ENCODE measurements at places on chromosomes 7 and 10.

GRCh38 chr10:92562424-92562823 lies 11.5 kb downstream of the IDE start:
- no peak for DNase-seq

DNA sequence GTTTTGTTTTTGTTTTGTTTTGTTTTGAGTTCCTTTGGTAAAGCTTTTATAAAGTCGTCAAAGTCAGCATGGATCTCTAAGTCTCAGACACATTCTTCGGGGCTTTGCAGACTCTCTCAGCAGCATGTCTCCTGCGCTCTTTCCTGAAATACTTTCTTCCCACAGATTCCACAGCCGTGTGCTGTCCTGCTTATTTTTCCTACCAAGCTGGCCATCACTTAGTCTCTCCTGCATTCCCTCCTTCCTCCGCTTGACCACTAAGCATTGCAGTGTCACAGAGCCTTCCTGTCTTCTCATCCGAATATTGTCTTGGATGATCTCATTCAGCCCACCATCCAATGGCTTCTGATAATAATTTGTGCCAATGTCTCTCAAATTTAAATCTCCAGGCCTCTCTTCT lies 434.3 kb upstream of the C7orf33 start:
- no peak for DNase-seq

GRCh38 chr10:62062752-62063512 lies 161.4 kb downstream of the ARID5B start:
- no peak for DNase-seq

DNA sequence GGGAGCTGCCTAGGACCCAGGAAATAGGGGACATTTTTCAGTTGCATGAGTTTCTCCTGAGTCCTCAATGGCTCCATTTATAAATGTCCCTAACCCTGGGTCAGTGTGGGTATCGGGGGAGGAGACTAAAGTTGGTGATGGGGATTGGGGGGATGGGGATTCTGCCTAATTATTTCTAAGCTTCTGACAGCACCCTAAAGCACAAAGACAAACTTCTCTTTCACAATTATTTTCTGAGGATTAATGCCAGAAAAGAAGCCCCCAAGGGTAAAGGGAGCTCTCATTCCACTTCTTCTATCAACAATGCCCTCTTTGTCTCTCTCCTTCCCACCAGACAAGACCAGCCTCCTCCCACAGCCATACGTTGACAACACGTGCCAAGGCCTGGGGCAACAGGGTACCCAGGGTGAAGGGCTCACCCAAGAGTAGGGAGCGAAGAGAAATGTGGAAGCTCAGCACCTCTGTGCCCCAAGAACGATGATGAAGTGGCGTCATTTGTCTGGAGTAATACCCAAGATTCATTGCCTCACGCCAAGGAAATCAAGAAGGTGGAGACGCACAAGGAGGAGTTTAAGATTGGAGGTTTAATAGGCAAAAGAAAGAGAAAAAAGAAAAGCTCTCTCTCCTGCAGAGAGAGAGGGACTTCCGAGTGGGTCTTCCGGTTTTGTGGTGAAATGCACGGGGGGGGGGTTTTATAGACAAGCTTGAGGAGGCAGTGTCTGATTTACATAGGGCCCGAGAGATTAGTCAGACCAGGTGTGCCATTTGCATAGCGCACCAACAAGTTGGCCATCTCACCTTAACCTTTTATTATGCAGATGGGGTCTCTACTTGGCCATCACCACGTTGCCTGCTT lies 14.4 kb upstream of the GJC3 start:
- no peak for DNase-seq

DNA sequence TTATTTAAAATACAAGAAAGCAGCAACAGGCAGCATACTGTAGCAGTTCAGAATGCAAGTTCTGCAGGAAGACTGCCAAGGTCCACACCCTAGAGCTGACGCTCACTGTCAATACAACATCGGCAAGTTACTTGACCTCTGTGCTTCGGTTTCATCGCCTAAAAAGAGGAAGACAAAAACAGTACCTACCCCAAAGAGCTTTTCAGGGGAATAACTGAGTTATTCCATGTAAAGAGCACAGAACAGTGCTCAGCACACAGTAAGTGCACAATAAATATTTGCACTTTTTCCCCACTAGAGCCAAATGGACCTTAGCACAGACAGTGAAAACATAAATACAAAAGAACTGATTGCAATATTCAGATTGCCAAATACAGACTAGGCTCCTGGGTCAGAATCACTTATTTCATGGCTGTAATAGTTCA lies 88.6 kb downstream of the USP6NL start:
- DNase-seq = no peak

DNA sequence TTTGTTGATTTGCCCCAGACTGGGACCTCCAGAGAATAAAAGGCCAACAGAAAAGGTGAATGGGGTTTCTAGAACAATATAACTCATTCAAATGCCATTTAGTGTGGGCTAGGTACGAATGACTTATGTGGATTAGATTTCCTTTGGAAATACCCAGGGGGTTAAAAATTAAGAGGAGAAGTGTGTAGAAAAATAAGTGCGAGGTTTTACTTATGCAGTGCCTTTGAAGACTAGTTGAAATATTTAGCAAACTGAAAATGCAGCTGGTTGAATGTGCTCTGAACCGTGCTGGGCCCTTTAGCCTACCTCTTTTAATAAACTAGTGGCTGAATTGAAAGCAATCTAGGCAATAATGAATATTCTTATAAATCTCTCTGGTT lies 180.6 kb downstream of the LRMDA start:
- peak; percentile 21 for DNase-seq

- no peak for DNase-seq
Observed at GRCh38 chr7:70779321-70779720, 352.6 kb upstream of the GALNT17 start.

- no peak for DNase-seq
Observed at GRCh38 chr10:132374176-132374575, 22.8 kb upstream of the PWWP2B start.

DNA sequence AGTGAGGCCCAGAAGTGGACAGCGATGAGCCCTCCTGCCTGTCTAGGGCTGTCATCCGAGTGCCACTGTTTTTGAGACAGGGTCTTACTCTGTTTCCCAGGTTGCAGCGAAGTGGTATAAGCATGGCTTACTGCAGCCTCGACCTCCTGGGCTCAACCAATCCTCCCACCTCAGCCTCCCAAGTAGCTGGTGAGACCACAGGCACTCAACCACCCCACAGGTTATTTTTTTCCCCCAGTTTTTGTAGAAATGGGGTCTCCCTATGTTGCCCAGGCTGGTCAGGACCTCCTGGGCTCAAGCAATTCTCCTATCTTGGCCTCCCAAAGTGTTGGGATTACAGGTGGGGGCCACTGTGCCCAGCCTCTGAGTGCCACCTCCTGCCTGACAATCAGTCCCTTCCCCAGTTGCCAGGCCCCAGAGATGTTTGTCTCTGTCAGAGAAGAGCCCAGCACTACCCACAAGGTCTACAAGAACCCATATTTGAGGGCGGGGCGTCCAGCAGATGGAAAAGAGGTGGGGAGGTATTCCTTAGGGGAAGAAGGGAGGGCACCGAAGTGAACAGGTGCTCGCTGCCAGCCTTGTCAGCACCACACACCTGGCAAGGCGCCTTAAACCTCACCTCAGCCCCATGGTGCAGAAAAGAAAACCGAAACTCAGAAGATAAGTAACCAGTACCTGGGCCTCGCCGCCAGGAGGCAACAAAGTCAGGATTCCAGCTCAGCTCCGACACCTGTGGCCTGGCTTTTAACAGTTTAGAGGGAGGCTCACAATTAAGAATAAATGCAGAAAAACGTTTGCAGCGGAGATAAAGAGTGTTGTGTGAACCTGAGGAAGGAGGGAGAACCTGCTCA lies 77.4 kb upstream of the ANLN start:
- peak; percentile 67 for DNase-seq

DNA sequence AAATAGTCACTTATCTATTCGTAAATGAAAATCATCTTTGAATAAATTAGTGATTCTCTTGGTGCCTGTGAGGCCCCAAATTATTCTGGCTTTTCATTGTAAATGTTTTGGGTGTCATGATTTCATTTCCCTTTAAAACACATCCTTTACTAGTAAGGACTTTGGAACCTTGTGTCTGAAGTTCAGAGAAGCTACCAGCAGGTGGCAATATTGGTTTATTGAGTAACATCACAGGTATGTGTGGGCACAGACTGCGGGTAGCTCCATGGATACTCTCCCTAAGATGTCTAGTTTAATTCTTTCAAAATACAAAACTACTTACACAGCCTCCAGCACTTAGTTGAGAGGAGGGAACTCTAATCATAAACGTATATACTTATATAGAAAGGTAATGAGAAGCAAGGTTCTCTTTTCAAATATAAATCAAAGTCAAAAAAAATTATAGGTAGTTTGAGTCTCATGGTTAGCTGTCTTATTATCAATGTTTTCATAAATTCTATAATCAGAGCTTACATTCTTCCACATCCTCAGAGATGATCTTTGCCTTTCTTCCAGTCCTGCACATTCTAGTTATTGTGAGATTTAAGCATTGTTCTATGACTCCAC lies 449.6 kb downstream of the GRM8 start:
- peak; percentile 82 for DNase-seq

- no peak for DNase-seq
Observed at GRCh38 chr7:92366730-92367129, 80.6 kb upstream of the GATAD1 start.

GRCh38 chr7:69228212-69228811 lies 370.0 kb upstream of the AUTS2 start:
- DNase-seq = no peak

DNA sequence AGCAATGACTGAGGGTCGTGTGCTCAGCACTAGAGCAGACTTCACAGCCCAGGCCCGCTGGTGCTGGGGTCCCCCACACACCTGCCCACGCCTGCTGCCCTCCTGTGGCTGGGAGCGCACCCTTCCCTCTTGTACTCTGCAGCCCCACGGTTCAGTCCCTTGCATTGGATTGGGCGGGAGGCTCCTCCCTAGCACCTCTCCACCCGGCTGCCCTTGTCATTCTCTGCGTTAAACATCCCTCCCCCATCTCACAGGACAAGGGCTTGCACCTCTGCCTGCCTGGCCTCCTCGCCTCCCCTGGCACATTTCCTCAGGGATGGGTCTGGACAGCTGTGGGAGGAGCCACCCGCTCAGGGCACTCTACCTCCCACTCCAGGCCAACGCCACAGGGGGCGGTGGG lies 68.6 kb downstream of the ALOX5 start:
- DNase-seq = no peak

DNA sequence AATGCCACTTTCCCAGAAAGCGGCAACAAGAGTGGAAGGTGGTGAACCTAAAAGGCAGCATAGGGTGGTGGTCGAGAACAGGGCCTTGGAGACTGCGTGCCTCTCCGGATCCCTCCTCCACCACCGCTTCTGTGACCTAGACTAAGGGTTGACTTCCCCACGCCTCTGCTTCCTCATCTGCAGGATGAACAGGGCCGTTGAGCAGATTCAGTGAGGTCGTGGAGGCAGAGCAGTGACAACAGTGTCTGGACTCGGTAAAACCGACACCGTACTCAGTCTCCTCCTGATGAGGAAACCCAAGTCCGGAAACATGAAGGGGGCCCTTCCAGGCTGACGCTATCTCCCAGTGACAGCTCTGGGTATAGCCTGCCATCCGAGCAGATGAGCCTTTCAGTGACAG lies 162.6 kb downstream of the CELF2 start:
- DNase-seq = no peak

GRCh38 chr10:132915411-132915810 lies 27.0 kb downstream of the CFAP46 start:
- no peak for DNase-seq

- no peak for DNase-seq
Observed at GRCh38 chr10:32205670-32206069, 141.3 kb downstream of the EPC1 start.

DNA sequence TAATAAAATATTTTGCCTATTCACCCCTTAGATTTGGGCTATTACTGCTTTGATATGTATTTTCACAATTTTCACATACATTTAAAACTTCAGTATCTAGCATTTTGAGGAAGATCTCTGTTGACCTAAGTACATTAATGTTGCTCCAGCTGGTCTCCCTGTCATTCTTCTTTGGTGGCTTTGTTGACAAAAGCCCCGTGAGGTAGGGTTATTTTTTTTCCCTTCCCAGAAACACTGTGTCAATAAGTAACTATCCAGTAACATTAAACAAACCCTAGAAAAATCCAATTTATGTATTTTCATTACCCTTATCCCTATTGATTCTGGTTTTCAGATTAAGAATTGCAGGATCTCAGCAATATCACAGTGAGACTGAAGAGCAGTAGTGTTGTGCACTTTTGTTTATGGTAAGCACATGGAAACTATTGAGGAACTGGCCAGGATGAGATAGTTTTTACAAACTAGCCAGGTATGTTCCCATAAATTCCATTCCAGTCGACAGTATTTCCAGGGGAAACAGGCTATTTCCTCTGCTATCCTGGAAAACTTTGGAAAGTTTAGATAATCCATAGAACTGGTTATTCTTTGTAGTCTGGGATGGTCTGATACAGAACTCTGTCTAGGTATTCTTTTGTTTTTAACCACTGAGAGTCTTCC lies 198.2 kb downstream of the PON1 start:
- no peak for DNase-seq

GRCh38 chr7:111638078-111638477 lies 75.8 kb upstream of the IMMP2L start:
- DNase-seq = no peak

- DNase-seq = no peak
Observed at GRCh38 chr7:139738101-139738489, 39.7 kb downstream of the HIPK2 start.

DNA sequence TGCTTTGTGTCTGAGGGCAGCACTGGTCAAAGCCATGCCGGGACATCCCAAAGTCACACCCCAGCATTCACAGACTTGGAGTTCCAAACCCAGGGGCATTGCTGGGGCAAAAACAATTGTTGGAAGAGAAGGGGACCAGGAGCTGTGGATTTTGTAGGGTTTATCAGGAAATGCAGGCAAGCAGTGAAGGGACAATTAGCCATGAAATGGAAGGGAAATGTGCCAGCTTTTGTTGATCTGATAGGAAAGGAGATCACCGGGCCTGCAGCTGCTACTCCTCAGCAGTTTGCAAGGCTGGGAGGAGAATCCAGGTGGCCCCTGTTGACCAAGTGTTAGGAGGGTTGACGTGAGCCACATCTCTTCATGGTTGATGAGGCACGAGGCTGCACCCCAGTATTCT lies 2.5 kb upstream of the BRI3 start:
- no peak for DNase-seq

- DNase-seq = no peak
Observed at GRCh38 chr7:68542831-68543230, 1055.4 kb upstream of the AUTS2 start.

GRCh38 chr7:5624386-5625365 lies 156.8 kb downstream of the RNF216 start:
- DNase-seq = no peak

DNA sequence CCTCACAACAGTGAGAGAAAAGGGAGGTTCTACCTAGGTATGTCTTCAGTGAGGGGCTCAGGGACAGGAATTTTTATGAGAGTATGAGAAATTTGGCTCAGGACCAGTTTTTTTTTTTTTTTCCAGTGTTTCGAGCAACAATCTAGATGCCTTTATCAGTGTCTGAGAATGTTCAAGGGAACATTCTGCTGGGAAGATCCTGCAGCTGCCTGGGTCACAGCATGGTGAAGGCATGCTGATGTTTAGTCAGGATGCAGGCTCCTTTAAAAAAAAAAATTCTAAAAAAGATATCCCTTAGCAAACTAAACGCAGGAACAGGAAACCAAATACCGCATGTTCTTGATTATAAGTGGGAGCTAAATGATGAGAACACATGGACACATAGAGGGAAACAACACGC lies 31.0 kb downstream of the SBDS start:
- no peak for DNase-seq

All from ACHN (cell line).